ENCODE measurements at places on chromosomes 4 and X.

DNA sequence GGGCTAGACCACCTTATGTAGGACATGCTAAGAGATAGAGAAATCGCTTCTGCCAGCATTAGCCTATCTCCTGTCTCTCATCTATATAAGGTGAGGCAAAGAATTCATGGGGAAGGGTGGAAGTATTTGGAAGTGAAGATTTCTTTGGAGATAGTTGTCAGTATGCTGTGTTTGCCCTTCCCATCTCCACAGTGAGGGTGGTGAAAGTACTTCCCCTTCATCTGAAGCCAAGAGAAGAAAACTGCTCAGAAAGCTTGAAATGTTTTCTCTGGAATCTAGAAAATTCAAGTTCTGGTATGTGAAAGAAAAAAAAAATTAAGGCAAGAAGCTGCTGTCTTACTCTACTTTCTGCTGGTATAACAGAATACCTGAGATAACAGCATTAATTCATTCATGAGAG lies 12.3 kb upstream of the ADH5 start:
- DNase-seq = no peak

DNA sequence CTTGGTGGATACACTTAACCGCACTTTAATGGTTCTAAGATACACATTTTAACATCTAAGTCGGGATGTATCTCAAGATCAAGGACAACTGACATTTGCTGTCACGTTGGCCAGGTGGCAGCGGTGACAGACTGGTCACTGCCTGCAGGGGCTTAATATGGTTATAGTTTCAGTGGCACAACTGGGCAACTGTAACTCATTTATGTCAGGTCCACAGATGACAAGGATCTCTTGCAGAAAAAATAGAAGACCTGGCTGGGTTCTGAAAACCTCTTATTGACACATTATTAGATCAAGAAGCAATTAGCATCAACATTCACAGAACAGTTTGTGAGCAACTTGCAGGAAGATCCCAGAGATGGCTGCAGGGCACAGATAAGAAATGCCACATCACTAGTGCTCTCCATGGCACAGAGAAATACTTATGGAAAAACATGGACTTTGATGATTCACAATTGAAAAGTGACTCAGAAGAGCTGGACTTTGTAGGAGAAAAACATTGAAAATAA lies 99.6 kb upstream of the SORBS2 start:
- no peak for DNase-seq

GRCh38 chr4:78293348-78293747 lies 236.2 kb downstream of the FRAS1 start:
- DNase-seq = no peak

GRCh38 chr4:4425696-4426095 lies 38.8 kb downstream of the NSG1 start:
- DNase-seq = no peak

- DNase-seq = no peak
Observed at GRCh38 chrX:5236096-5236495, 992.6 kb downstream of the NLGN4X start.

DNA sequence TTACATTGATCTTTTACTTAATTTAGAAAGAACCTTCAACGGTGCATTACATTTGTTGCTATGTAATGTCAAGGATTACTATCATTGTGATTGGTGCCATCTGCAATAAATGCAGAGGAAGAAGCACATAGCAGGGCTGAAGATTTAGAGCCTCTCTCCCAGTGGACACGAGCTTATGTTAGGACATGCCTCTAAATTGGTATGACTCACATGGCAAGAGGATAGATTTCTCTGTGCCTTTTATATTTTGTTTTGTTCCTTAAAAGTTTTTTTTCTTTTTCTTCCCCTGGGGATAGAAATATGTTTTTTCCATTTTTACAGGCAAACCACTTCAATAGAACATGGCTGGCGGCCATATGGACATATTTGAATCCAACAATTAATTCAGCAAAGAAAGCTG lies 205.0 kb upstream of the HAND2 start:
- no peak for DNase-seq

DNA sequence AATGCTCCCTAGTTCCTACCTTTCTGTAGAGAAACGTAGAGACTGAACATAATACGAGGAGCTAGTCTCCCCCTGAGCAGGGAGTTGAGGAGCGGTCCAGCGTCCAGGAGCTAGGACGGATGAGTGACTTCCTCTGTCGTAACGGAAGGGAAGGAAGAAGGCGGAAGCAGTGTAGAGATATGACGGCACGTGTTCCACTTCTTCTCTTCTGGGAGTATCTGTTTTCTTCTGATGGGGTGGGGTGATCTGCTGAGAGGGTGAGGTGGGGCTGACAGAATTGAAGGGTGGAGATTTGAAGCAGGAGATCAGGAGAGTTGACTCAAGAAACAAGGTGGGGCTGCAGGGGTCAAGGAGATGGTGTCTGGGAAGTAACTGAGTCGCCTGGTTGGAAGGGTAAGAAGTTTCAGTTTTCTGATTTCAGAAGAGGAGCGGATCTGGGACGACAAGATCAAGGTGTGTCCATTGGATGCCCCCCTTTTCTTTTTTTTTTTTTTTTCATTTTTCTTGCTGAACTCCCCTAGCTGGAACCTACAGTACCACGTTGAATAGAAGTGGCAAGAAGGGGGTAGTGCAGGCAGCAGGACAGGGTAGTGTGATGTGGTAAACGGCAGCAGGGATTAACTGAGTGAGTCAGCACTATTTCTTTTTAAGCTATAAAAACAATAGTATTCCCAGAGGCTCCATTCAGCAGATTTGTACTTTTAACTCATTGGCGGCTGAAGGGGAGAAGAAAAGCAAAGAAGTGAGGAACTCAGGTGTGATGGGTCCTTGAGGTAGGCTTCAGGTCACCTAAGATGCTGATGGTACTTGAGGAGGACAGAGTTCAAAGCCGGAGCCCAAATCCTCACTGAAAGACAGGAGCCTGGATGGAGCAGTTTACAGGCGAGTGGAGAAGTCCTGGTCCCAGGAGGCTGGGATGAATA lies 50.8 kb upstream of the SETD7 start:
- no peak for DNase-seq

DNA sequence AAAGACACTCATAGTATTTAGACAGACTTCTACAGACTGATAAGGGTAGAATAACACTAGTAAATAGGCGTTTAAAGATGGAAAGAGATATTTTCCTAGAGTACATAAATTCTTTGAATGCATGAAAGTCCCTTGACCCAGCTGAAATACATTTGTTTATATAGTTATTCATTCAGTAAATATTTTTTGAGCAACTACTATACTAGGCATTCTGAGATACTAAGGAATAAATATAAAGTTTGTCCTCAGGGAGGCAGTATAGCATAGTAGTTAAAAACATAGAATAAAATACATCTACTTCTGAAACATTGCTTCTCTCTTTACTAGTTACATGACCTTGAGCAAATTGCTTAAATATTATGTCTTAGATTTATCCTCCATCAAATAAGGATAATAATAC lies 27.4 kb downstream of the HMGN5 start:
- DNase-seq = no peak

DNA sequence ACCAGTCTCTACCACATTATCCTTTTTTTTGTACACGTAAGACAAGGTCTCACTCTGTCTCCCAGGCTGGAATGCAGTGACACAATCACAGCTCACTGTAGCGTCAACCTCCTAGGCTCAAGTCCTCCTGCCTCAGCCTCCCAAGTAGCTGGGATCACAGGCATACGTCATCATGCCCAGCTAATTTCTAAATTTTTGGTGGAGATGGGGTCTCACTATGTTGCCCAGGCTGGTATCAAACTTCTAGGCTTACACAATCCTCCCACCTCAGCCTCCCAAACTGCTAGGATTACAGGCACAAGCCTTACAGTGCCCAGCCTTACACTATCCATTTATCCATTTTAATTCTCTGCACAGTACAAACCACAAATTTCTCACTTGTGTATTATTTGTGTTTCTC lies 58.0 kb downstream of the CLOCK start:
- no peak for DNase-seq

- no peak for DNase-seq
Observed at GRCh38 chr4:26476545-26476944, 13.7 kb downstream of the CCKAR start.

All from activated T-helper 1 cell treated with Interleukin-2 at 50 U/mL for 16 hours (primary cell).